A549 treated with Mapracorat at 1 μM for 4 hours (cell line): ENCODE measurements at places on chromosomes 4 and X. TPM values are rescaled to one million over a fixed set of nuclear protein-coding genes. Genes with fewer than 3 reads are reported as not detected.

The MED14 gene
- total RNA-seq, result 19.4 to 23.2 TPM (median 22.5 TPM) in 5 replicates

The PLA2G12A gene
- total RNA-seq, result 3.4 to 15.2 TPM (median 10.1 TPM) in 5 replicates

The UCP1 gene
- not detected in 5 replicates for total RNA-seq

The TLR6 gene
- 2.3 to 3.0 TPM (median 2.3 TPM) in 5 replicates for total RNA-seq

The DKK2 gene
- total RNA-seq, result not detected in 5 replicates

The MAP3K15 gene
- 1.7 to 2.2 TPM (median 2.0 TPM) in 5 replicates for total RNA-seq

The FAM47A gene
- total RNA-seq, result not detected in 5 replicates

The RHOXF2B gene
- not detected in 5 replicates for total RNA-seq

The CLTRN gene
- 0.73 to 1.2 TPM (median 0.93 TPM) in 5 replicates for total RNA-seq
